GM10248 (cell line): ENCODE measurements at places on chromosomes 13 and 19.

- DNase-seq = peak; percentile 61
Observed at GRCh38 chr13:51797664-51798488, 6.1 kb downstream of the DHRS12 start.

DNA sequence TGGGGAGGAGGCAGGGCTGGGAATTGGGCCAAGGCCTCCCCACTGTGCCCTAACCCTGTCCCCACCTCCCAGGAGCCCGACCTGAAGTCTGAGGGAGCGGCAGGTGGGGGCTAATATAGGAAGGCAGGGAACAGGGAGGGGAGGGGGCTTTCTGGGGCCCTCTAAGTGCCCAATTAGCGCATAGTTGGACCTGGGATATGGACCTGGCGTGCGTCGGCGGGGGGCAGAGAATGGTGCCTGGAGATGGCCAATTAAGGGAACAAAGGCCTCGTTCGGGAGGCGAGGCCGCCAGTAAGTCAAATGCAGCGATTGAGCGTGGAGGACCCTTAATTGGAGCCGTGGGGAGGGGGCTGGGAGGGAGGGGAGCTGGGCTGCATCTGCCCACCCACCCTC lies at the start of gene C19orf85:
Gene C19orf85 (minus strand): TSS at position 90 of the 393 bp plus-strand sequence. CDS start 197 bp downstream, outside the sequence.
- no peak for DNase-seq

DNA sequence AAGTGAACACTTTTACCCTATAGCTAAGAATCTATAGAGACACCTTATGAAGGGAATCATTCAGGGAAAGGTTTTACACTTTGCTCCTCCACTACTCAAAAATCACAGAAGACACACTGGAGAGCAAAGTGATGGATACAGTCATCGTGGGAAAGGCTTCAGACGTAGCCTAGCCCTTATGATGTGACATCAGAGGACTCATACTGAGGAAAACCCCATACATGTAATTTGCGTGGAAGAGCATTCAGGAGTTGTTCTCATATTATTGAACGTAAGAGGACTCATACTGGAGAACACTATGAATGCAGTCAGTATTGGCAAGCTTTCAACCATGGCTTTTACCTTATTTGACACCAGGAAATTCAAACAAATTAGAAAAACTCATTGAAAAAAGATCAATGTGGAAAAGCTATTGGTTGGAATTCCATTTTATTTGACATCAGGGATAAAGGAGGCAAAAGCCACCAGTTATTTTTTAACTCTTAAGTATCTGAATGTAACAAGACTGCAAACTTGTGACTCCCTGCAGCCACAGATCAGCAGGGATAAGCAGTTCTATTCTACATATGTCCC lies 16.1 kb upstream of the ZNF274 start:
- no peak for DNase-seq

DNA sequence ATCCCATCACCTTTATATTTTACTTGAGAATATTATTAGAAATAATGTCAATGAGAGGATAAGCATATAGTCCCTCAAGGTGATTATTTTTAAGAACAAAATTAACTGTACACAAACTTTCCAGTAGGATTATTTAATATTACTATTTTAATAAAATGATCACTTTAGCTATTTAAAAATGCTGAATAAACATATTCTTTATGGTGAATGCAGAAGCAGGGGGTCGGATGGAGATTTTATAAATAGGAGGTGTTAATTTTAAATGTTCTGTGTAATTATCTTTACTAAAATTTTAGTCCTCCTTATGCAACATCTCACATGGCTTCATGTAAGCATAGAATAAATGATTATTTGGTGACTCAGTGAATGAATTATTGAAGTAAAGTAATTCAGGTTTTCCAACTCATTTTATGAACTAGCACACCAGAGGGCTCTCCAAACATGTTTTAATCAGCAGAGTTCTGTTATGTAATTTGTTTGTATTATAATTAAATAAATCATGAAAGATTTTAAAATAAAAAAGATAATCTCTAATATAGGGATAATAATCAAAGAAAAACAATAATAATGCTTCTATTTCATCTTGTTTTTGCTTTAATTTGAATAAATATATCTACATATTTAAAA lies 1635.2 kb downstream of the EFNB2 start:
- no peak for DNase-seq

- no peak for DNase-seq
Observed at GRCh38 chr13:22086597-22087330, 415.9 kb downstream of the FGF9 start.

DNA sequence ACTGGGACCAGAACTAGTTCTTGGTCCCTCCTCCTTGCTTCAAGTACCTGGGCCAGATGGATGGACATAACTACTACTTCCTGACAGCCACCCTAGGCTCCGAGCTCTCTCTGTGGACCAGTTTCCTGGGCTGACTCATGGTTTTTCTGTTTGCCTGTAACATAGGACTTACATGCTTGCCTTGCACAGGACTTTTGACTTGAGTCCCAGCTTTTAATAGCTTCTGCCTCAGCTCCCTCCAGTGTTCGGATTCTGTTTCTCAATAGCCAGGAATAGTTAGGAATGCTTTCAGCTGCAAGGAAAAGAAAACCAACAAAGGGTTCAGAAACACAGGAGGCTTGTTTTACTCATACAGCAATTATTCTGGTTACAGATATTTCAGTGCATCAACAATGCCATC lies 405.9 kb downstream of the ZNF536 start:
- DNase-seq = no peak

- DNase-seq = no peak
Observed at GRCh38 chr13:20550799-20551198, 16.2 kb upstream of the IFT88 start.

DNA sequence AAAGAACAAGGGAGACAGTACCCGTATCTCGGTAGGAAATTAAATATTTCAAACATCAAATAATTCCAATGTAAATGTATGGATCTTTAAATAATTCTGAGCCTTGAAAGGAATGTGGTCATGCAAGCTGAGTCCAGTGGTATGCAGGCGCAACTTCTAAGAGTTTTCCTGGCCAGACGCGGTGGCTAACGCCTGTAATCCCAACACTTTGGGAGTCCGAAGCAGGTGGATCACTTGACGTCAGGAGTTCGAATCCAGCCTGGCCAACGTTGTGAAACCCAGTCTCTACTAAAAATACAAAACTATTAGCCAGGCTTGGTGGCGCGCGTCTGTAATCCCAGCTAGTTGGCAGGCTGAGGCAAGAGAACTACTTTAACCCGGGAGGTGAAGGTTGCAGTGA lies 1.1 kb upstream of the ZNF845 start:
- DNase-seq = no peak

- no peak for DNase-seq
Observed at GRCh38 chr13:99812625-99813024, 158.9 kb downstream of the ZIC5 start.

- DNase-seq = no peak
Observed at GRCh38 chr13:21917086-21918015, 246.5 kb downstream of the FGF9 start.

DNA sequence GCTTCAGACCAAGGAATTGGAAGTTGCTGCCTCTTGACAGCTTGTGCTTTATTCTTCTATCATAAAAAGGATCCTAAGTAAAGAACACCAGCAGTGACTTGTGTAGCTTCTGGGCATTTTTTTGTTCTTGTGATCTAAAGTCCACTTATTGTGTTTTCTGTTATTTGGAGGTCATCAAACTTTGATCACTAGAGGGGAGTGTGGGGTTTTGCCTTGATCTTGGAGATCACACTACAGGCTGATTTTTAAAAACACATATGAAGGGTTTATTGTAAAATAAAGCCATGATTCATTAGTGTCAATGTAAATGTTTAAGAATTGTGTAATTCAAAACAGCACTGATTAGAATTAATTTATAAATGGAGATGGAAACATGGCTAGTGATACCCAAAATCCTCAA lies 328.7 kb upstream of the EDNRB start:
- no peak for DNase-seq

GRCh38 chr19:38211151-38211591 lies 12.9 kb downstream of the DPF1 start:
- DNase-seq = no peak

- no peak for DNase-seq
Observed at GRCh38 chr13:66503890-66504289, 726.2 kb downstream of the PCDH9 start.

- no peak for DNase-seq
Observed at GRCh38 chr13:112325920-112326645, 50.1 kb upstream of the SPACA7 start.

- DNase-seq = no peak
Observed at GRCh38 chr13:113554333-113554700, 30.2 kb upstream of the TFDP1 start.

GRCh38 chr19:13588957-13589833 lies 82.9 kb upstream of the CACNA1A start:
- DNase-seq = peak; percentile 85

GRCh38 chr19:49985871-49986270 lies 24.9 kb upstream of the SIGLEC11 start:
- DNase-seq = no peak

GRCh38 chr13:25840261-25840660 lies 211.6 kb downstream of the SHISA2 start:
- no peak for DNase-seq

- DNase-seq = peak; percentile 9
Observed at GRCh38 chr19:41320185-41320518, 10.2 kb downstream of the CCDC97 start.

- no peak for DNase-seq
Observed at GRCh38 chr13:28173793-28174192, 35.4 kb downstream of the PAN3 start.

DNA sequence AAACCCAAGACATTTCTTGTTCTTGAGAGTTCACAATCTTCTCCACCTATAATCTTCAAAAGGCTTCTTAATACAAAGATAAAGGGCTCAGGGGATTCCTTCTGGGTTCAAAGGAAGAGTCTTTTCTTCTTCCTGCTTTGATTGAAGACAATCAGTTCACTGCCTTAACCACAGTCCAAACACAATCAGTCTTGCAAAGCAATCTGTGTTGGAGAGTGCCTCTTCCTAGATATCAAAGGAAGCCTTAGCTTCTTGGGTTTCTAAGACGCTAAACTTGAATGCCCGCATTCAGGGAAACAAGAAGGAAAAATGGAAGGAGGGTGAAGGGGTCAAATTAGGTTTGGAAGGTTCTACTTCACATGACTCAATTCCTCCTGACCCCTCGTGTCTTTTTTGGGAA lies 27.2 kb downstream of the RANBP3 start:
- no peak for DNase-seq

- DNase-seq = no peak
Observed at GRCh38 chr19:49781394-49781793, 14.6 kb downstream of the AP2A1 start.

DNA sequence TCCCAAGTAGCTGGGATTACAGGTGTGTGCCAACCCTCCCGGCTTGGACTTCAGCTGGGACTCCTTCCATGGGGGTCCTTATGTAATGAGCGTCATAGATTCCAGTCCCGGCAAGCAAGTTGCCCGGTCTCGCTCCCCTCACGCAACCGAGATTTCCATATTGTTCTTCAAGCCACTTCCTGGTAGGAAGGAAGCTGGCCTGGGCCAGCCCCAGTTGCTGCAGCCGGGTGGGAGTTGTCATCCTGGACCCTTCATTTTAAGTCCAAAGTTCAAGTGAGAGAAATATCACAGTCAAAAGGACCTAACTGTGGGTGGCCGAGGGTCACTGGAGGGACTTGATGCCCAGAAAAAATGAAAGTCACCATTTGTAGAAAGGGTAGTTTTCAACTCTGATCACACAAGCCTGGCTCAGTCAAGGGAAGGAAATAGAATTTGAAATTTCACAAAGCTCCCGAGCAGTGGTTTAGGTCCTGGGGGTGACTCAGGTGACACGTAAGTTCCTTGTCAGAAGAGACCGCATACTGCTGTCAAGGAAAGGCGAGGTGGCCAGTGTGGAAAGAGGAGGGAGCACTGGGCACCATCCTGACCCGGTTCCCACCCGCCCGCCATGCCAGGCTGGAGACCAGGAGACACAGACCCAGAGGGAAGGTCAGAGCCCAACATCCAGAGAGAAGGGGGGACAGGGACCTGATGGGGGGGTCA lies 5.3 kb downstream of the FGF21 start:
- DNase-seq = peak; percentile 16

DNA sequence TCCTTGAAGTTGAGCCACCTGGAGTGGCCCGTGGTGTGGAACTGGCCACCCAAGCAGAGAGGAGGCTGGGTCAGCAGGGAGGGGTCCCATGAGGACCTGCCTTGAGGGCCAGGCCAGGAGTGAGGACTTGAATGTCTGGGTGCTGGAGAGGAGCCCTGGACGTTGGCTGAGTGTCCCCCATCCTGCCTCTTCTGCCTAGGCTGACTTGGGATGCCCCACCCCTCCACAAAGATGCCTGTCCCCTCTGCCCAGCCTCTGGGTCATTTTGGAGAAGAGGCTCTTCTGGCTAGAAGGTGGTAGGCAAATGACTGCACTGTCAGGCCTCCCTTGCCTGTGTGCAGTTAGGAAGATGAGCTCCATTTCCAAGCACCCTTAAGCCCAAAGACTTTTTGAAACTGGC lies 1.7 kb downstream of the SSBP4 start:
- no peak for DNase-seq

DNA sequence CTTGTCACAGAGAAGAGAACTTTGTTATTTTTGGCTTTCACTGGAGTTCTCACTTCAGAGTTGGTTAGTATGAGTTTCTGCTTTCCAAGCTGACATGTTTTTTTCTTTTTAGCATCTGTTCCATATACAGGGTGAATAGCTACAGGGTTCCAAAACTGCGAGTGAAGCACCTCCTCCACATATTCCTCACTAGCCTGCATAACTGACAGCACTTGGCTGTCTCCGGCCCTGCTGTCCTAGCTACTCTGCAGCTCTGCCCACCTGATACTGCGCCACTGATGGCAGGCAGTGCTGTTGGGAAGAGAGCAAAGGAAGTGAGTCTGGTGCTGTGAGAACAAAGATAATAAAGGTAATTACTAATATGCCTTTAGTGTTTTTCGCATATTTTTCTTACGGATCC lies 6.8 kb downstream of the ATP8A2 start:
- no peak for DNase-seq

DNA sequence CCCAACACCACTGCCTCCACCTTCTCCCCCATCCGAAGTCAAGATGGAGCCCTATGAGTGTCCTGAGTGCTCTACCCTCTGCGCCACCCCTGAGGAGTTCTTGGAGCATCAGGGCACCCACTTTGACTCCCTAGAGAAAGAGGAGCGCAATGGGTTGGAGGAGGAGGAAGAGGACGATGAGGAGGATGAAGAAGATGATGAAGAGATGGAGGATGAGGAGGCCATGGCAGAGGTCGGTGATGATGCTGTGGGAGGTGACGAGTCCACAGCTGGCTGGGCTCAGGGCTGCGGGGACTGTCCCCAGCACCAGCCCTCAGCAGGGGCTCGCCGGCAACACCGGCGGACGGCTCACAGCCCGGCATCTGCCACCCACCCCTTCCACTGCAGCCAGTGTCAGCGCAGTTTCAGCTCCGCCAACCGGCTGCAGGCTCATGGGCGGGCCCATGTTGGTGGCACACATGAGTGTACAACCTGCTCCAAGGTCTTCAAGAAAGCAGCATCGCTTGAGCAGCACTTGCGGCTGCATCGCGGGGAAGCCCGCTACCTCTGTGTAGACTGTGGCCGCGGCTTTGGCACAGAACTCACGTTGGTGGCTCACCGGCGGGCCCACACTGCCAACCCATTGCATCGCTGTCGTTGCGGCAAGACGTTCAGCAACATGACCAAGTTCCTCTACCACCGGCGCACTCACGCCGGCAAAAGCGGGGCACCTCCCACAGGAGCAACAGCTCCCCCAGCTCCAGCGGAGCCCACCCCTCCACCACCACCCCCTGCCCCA lies 5.0 kb downstream of the ZNF526 start:
- no peak for DNase-seq

GRCh38 chr13:66528944-66529576 lies 701.1 kb downstream of the PCDH9 start:
- DNase-seq = no peak

GRCh38 chr13:64186503-64187250 lies 2771.0 kb upstream of the PCDH20 start:
- DNase-seq = no peak
